ENCODE measurements at places on chromosomes 5 and 9. TPM values are rescaled to one million over a fixed set of nuclear protein-coding genes. Genes with fewer than 3 reads are reported as not detected.

Gene ASPN
- total RNA-seq, result not detected

DNA sequence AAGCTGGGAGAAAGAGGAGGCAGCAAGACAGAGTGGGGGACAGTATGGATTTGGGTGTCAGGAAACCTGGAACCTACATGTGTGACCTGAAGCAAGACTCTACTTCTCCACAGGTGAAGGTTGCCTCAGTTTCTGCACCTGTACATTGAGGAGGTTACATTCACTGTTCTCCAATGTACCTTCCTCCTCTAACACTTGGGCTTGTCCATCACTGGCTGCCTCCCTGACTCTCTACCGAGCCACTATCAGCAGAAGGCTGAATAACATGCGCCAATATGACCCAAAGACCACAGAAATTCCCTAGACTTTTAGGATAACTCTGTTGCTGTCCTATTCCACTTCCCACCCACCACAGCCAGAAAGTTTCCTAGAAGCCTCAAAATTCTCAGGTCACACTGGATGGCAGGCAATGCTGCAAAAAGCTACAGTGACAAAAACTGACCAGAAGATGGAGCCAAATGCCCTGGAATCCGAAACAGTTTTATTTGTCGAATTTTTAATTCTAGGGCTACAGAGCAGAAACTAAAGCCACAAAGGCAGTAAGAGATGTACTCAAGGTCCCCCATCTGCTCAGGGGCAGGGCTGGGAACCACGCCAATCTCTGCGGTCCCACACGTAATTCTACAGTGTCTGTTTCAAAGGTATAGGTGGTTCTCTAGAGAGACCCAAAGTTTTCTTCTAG is 64.4 kb downstream of the FAM114A2 start:
- no peaks in the 10 kb centered on the region for H3K4me1 ChIP-seq
- DNase-seq, result peak; percentile 14
- no peak overlapping the region for H3K4me3 ChIP-seq
- H3K27me3 ChIP-seq, result peaks cover 5% of the 10 kb centered on the region
- no peaks in the 10 kb centered on the region for H3K36me3 ChIP-seq

- no peak for DNase-seq
- peaks cover 82% of the 10 kb centered on the region for H3K27me3 ChIP-seq
- peaks cover 5% of the 10 kb centered on the region for H3K4me1 ChIP-seq
- H3K4me3 ChIP-seq, result no peak overlapping the region
- H3K36me3 ChIP-seq, result no peaks in the 10 kb centered on the region
Measured at GRCh38 chr9:981491-981898, 5.0 kb downstream of the DMRT3 start.

GRCh38 chr9:71885467-71885866 is 25.5 kb downstream of the ABHD17B start:
- no peak overlapping the region for H3K4me3 ChIP-seq
- peak overlapping the region; percentile 11 for H3K27ac ChIP-seq
- peaks cover 18% of the 10 kb centered on the region for H3K36me3 ChIP-seq
- no peak for DNase-seq
- H3K27me3 ChIP-seq, result no peaks in the 10 kb centered on the region
- H3K4me1 ChIP-seq, result peaks cover 38% of the 10 kb centered on the region

DNA sequence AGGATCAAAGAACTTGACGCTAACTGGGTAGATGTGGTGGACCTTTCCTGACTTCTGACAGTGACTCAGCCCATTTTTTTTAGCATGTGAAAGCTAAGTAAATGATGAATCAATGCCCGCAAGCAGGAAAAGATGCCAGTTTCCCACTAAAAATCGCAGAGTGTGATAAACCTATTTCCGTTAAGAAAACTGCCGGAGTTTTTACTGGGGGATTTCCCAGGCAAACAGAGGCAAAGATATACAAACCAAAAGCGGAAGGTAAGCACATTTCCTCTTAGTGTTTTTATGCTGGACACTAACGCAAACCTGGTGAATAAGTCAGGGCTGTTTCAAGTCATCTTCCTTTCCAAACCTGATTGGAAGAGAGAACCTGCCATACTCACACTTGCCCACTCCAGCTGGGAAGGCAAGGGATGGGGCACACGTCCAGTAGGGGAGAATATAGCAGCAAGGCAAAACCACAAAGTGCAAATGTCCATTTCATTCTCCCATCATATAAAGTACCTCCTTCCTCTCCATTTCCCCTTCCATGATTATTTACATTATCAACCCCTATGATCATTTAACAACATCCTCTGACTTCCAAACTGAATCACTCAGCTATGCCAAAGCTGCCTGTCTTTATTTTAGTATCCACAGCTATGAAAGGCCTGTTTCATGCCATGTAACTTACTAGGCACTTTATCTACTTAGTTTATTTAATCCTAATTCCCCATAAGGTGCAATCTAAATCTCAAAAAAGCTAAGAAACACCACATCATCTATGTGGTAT is 349.7 kb upstream of the RFX3 start:
- H3K36me3 ChIP-seq, result peaks cover 1% of the 10 kb centered on the region
- H3K4me3 ChIP-seq, result no peak overlapping the region
- no peak overlapping the region for H3K27ac ChIP-seq
- H3K4me1 ChIP-seq, result peaks cover 8% of the 10 kb centered on the region
- peaks cover 15% of the 10 kb centered on the region for H3K27me3 ChIP-seq
